Right lung (tissue), 10 donors: ENCODE measurements at places on chromosomes 3 and 15. TPM values are rescaled to one million over a fixed set of nuclear protein-coding genes. Genes with fewer than 3 reads are reported as not detected.

Gene SLC38A3
- 7.9 TPM for polyA plus RNA-seq

GRCh38 chr3:185789134-185789533 is 35.7 kb downstream of the IGF2BP2 start:
- DNase-seq = no peak

Gene SLC51B
- 13.1 TPM for polyA plus RNA-seq

DNA sequence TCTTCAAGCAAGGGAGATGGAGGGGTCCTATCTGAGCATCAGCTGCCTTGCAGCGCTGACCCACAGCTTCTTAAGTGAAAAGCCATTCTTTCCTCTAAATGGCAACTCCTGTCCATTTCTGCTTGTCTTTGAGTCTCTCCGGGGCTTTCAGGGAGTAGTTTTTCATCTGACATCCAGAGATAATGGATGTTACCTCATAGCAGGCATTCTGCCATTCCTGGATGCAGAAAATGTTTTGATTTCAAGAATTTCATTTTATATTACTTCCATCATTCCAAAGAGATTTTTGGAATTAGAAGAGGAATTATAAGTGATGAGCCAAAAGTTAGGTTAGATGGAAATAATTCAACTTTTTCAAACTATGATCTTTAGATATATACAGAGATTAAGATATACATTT is 44.9 kb upstream of the GABRG3 start:
- no peak for DNase-seq

GRCh38 chr3:13145826-13146642 is 72.8 kb upstream of the IQSEC1 start:
- no peak for DNase-seq

- no peak for DNase-seq
Measured at GRCh38 chr15:82138306-82138705, 92.5 kb upstream of the MEX3B start.

GRCh38 chr3:10627884-10628572 is 122.6 kb upstream of the ATP2B2 start:
- no peak for DNase-seq

- no peak for DNase-seq
Measured at GRCh38 chr3:146380046-146380445, 89.3 kb downstream of the PLSCR2 start.

Gene AADACL2
- not detected for polyA plus RNA-seq
